Inflammatory macrophage treated with lipopolysaccharide for 4 hours (primary cell): ENCODE measurements at places on chromosomes 4 and X.
A peak's percentile ranks its signal among the peaks of the same experiment; 100 is the strongest.

- DNase-seq: no peak
Measured at GRCh38 chr4:128722911-128723310, 86.6 kb upstream of the JADE1 start.

- no peak for DNase-seq
Measured at GRCh38 chr4:153269218-153269990, 65.2 kb downstream of the TRIM2 start.

- DNase-seq: peak; percentile 36
Measured at GRCh38 chr4:54709400-54709799, 51.6 kb downstream of the KIT start.

DNA sequence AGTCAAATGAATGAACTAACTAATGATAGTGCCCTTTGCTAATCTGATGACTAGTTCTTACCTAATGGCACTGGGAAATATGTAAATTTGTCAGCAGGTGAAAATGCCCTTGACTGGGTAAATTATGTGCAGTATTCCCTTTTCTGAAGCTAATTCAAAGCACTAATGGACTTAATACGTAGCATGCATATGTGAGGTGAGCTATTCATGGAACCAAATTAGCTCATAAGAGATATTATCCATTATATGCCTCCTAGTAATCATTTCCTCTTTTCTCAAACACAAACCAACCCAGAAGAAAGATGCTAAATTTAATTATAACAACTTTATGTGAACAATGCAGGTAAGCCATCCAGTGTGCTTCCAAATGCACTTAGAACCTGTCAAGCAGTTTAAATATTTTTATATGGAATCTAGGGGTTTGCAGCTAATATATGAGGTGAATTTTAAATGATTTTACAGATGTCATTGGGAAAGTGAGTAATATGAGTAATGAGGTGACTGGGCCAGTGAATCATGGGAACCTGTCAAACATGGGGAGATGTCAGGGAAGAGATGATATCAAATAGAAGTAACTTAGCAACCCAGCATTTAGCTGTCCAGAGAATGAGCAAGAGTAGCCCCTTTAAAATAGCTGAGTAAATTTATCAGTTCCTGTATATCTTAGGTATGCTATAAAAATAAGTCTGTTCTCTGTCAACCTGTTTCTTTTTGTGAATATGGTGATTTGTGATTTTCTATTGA lies 315.0 kb downstream of the AFF2 start:
- DNase-seq: no peak

GRCh38 chr4:2341261-2341841 lies 77.1 kb downstream of the ZFYVE28 start:
- DNase-seq: no peak

DNA sequence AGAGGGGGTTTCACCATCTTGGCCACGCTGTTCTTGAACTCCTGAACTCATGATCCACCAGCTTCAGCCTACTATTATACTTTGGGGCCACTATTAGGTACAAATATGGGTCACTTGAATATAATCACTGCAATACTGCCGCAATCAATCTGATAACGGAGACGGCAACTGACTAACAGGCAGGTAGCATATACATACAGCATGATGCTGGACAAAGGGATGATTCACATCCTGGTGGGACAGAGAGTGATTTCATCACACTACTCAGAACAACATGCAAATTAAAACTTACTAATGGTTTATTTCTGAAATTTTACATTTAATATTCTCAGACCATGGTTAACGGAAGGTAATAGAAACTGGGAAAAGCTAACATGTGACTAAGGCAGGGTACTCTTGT lies 10.9 kb downstream of the LRBA start:
- no peak for DNase-seq

GRCh38 chrX:136608295-136608933 lies 39.5 kb upstream of the CD40LG start:
- DNase-seq: peak; percentile 13

DNA sequence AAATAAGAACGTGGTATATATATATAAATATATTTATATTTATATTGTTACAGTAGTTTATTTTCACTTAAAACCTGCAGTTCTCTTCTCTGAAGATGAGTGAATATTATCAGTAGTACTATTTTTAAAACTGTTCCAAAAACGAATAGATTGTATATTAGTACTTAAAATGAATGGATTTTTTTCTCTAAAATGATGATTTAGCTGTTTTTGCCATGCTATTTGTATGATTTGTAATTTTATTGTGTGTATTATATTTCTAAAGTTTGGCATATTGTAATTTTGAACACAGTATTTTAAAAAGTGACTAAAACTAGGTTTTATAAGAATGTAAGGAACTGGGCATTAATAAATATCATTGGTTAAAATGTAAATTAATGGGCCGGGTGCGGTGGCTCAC lies 22.0 kb downstream of the TRAPPC11 start:
- no peak for DNase-seq

DNA sequence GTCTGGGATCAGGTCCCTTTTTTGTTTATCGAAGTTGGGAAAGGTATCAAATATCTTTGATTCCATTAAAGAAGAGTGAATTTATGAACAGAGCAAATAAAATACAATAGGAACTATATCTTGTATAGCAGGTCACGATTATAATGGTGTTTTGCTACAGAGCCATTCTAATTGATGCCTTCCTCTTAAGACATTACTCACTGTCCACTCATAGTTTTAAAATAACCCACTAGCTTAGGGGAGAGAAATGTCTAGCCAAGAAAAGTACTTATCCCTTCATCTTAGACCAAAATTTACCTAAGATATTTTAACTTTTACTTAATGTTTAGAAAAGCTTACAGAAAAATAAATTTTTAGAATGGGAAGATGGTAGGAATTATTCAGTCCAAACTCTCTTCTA lies 112.0 kb upstream of the PABPC4L start:
- no peak for DNase-seq

- DNase-seq: no peak
Measured at GRCh38 chr4:163679189-163679588, 184.7 kb downstream of the TMA16 start.

DNA sequence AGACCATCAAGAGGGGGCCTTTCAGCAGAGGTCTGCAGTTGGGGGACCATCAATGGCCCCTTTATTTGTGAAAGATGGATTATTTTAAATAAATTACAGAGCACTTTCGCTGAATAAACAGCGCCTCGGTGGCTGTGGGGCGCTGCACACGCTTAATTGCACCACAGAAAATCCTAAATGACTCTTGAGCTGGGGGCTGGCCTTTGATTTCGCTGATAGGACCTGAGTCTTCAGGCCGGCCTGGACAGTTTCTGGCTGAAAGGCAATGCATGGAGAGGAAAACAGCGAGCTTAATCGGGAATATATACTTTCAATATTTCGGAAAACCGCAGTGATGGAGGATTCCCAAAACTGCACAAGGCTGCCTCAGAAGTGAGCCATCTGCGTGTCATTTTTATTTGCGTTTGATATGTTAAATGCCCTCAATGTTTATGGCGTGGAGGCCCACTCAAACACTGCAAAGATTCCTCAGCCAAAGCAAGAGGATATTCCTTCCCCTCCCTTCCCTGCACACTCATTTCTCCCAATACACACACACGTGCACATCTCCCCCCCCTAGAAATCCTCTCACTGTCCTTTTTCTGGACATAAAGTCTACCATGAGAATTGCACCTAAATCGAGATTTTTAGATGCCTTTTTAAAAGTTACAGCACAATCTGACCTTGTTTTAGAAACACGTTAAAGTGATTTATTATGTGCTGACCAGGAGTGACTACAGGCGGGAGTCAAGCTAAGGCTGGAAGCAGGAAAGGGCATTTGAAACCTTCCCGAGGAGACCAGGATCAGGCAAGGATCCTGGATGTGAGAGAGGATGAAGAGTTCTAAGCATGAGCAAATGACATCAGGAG lies 340.7 kb downstream of the RAB28 start:
- no peak for DNase-seq

- peak; percentile 57 for DNase-seq
Measured at GRCh38 chrX:129637217-129638109, 17.3 kb downstream of the APLN start.

GRCh38 chr4:7938609-7939376 lies 868 bp downstream of the AFAP1 start:
- no peak for DNase-seq

DNA sequence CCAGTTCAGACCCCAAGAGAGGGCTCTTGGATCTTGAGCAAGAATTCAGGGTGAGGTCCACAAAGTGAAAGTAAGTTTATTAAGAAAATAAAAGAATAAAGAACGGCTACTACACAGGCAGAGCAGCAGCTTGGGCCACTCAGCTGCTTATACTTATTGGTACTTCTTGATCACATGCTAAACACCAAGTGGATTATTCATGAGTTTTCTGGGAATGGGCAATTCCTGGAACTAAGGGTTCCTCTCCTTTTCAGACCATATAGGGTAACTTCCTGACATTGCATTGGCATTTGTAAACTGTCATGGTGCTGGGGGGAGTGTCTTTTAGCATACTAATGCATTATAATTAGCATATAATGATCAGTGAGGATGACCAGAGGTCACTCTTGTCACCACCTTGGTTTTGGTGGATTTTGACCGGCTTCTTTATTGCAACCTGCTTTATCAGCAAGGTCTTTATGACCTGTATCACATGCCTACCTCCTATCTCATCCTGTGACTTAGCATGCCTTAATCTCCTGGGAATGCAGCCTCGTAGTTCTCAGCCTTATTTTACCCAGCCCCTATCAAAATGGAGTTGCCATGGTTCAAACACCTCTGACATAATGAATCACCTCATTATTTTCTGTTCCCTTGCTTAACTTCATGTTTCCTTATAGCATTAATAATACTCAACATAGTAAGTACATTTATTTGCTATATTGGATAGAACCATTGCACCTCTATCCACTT lies 476.3 kb downstream of the DTHD1 start:
- no peak for DNase-seq

- DNase-seq: no peak
Measured at GRCh38 chr4:179029683-179030082, 1587.4 kb upstream of the AGA start.

- no peak for DNase-seq
Measured at GRCh38 chr4:128444544-128445302, 157.1 kb upstream of the PGRMC2 start.

DNA sequence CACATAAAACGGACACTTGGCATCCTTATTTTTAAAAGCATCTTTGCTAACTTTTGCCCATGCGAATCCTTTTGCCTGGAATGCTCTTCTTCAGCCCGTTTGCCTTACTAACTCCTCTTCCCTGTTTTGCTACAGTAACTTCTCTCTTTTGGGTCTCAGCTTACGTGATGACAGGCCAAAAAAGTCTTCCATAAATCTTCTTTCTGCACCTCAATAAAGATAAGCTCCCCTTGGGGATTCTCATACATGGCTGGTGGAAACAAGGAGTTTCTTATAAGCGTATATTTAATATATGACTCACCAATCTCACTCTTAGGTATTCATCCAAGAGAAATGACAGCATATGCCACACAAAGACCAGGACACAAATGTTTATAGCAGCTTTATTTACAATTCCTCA lies 192.7 kb downstream of the RCHY1 start:
- DNase-seq: no peak

GRCh38 chr4:109359040-109359646 lies 56.7 kb upstream of the COL25A1 start:
- DNase-seq: no peak

DNA sequence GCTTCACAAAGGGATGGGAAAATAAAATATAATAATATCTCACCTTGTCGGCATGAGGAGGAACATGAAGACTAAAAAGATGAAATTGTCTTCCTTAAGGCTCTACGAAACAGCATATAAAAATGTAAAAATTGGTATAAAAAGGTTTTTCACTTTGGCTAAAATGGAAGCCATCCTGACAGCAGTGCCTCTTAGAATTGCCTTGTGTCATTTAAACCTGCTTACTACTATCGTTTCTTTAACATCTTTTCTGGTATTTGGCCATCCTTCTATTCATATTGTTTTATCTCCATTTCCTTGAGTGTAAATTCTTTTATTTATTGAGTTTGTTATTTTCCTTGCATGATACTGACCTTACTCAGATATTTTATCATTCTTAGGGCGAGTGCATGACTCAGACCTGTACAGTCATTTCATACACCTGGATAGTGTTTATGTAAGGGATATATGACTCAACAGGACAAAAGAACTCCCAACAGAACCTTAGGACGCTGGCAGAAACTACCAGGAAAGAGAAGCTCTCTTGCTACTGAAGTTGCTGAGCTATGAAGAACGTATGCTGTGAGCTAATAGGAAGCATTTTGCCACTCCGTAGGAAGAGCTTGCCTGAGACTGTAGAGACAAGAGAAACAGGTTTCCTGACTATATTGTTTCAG lies 5.8 kb upstream of the CDKN2AIP start:
- no peak for DNase-seq

DNA sequence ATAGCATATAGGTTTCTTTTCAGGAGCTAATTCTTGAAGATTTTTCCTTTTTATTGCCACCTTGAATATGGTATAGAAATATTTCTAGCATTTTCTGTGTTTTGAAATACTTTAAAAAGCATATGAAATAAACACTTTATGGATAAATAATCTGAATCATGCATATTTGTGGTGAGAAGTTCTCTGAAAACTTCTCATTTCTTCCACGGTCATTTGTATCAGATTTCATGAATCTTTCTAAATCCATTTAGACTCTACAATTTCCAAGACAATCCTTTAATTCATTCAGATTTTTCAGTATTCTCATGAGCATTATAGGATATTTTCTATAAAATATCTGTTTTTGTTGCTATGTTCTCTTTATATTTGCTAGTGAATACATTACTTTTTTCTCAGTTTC lies 16.2 kb upstream of the CA5B start:
- no peak for DNase-seq
